ENCODE measurements at places on chromosomes 1 and 21.

- DNase-seq = no peak
These were observed 39.4 kb upstream of the CACYBP start for GRCh38 chr1:174960362-174960761.

- DNase-seq = no peak
These were observed 94.4 kb downstream of the SLC45A1 start for GRCh38 chr1:8412183-8412831.

DNA sequence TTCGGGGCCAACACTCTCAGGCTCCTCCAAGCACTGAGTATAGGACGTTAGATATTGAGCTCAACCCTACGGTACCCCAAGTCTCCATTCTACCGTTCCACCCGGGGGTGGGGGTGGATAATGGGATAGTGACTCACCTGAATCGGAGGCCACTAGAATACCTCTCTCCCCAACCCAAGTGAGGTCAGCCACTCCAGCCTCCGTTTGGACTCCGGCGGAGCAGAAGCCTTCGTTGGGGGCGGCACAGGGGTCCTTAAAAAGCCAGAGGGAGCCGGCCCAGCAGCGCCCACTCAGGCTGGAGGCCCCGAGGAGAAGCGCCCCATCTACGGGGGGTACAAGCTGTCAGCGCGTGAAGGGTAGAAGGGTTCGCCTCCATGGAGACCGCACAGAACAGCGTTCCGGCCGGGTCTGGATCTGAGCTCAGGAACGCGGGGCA lies 556 bp downstream of the WDR77 start:
- DNase-seq = no peak

DNA sequence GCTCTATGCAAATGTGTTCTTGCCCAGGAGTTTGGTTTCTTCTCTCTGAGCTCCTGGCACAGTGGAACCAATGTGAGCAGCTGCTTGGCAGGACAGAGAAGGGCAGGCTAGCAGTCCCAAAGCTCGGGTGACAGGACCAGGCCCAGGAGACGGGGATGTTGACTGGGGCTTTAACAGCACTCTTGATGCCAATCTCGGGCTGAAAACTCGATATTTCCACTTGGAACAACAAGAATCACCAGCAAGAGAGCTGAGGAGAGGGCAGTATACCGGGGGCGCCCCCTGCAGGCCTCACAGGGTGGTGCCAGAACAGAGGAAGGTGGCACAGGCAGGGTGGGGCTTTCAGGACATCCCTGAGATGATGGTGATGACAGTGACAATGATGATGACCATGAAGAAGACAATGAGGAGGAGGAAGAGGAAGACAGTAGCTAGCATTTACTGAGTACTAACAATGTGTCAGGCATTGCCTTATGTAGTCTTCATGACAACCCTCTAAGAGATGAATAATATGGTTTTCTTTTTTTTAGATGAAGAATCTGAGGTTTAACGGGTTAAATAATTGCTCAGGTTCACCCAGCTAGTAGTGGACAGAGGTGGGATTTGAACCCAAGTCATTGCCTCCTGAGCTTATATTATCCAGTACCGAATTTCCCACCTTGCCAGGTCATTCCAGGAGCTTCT lies 2.7 kb upstream of the KCNJ9 start:
- DNase-seq = no peak

GRCh38 chr1:206080026-206080820 lies 27.2 kb downstream of the RHEX start:
- DNase-seq = no peak

DNA sequence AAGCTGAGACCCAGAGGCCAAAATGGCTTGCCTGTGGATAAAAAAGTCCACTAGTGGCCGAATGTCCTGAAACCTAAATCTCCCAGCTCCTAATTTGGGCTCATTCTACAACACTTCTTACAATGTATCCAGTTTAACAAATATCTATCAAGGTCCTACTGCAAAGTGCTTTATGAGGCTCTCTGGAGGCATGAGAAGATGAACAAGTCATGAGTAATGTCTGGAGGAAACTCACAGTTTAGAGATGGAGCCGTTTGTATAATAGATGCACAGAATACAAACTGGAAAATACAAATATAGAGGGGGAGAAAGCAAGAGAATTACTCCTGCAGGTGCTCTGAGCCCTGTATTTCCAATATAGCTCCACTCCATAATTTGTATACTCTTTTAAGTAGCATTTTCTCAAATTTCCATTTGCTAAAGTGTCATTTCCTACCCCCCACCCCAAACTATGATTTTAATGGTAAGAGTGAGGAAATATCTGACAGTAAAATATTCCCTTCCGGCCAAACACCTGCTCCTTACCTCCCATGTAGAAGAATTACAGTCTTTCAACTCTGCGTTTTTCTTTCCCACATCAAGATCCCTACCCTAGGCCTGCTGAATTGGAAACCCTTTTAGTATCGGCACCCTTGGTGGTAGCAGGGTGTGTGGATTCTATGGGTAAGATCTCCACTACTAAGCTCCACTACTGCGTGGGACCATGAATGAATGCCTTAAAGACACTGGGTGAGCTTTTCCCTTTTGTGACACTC lies 3.3 kb upstream of the ADAMTS5 start:
- DNase-seq = no peak

DNA sequence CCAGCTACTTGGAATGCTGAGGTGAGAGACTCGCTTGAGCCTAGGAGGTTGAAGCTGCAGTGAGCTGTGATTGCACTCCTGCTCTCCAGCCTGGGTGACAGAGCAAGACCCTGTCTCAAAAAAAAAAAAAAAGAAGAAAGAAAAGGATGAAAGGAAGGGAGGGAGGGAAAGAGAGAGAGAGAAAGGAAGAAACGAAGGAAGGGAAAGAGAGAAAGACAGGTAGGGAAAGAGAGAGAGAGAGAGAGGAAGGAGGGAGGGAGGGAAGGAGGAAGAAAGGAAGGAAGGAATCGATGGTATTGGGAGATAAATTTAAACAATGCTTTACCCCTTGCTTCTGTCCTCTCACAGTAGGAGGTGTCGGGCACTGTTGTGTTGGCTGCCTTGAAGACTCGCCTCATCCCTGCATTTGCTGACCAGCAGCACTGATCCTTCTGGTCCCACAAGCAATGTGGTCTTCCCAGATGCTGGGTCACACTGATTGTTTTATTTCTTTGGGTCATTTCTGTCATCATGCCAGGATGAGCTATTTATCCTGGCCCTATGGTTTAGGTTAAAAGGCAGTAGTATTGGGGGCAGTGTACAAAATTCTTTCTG lies 30.9 kb downstream of the GPR137B start:
- DNase-seq = no peak

GRCh38 chr21:44818640-44819011 lies 764 bp upstream of the SUMO3 start:
- DNase-seq = no peak

- DNase-seq = no peak
These were observed 2.4 kb downstream of the TNFAIP8L2 start for GRCh38 chr1:151158751-151159251.

DNA sequence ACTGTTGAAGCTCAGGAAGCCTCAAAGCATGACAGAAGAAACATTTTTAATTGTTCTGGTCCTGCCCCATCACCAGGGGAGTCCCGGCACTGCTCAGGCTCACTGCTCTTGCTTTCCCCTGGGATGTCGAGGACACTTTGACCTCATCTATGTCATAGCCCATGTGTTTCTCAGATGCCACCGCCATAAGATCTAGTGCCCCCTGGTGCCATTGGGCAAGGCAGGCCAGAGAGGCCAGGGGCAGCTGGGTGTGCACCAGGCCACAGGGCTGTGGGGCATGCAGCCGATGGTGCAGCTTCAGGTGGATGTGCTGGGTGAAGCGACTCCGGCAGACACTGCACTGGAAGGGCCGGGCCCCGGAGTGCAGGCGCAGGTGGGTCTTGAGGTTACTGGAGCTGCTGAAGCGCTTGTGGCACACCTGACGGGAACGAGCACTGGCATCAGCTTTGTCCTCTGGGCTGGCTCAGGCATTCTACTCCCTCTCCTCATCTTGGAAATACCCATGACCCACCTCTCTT lies 7.7 kb upstream of the CRYBG2 start:
- DNase-seq = no peak

DNA sequence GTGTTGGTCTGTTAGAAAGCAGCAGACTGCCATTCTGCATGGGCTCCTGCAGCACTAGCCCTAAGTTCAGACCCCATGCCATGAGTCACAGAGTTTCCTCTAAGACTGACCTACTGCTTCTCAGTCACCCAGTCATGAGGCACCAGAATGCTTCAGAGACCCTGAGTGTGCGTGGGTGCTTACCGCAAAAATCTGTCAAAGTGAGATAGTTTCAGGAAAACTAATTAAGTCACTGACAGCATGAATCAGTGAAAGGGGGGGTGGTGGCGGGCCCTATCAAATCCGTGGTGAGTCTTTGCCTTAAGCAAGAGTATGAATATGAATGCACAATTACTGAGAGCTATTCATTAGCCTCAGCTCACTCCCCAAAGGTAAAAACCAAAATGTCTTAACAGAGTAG lies 98.1 kb downstream of the KCTD3 start:
- DNase-seq = no peak

DNA sequence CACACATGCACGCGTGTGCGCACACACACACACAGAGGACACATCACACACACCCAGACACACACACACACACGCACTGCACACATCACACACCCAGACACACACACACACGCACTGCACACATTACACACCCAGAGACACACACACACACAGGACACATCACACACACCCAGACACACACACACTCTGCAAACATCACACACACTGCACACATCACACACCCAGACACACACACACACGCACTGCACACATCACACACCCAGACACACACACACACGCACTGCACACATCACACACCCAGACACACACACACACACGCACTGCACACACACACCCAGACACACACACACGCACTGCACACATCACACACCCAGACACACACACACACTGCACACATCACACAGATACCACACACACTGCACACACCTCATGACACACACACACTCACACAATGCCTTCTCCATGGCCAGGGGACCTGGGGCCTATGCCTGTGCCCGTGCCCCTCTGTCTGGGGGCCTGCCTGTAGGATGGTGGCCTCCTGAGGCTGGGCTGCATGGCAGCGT lies 24.4 kb downstream of the CRYAA start:
- DNase-seq = no peak

DNA sequence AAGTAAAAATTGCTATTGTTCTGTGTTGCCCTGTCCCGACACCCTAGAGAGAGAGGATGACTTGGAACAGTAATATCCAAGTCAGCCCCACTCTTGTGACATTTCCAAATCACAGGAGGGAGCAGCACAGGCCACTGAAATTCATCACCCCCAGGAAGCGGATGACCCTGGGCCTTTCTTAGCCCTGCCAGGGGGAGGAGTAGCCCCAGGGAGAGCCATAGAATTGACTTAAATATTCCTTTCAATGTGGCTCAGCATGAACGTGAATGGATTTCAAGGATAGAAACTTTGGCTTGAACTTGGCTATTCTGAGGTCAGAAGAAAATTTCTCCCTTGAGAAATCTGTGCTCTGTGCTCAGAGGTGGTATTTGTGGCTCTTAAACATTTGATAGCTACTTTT lies 80.6 kb downstream of the CENPF start:
- no peak for DNase-seq

DNA sequence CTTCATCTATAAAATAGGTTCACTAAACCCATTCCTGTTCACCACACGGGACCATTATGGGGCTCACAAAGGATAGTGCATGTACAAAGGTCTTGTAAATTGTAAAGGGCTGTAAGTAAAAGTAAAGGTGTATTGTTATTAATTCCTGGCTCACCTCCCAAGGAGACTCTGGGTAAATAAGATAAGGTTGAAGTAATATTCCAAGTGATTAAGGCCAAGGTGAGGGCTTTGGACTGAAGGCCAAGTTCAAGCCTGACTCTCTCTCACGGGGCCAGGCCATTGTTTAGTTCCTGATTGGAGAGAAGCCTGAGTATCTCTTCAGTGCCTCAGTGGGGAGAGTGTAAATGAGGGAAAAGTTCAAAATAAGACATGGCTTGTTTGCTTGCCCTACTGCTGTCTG lies 19.5 kb upstream of the ZFYVE9 start:
- DNase-seq = no peak

- DNase-seq = no peak
These were observed 100.1 kb downstream of the BRINP2 start for GRCh38 chr1:177270863-177271262.

- DNase-seq = peak; percentile 52
These were observed 7.7 kb upstream of the MPZL1 start for GRCh38 chr1:167714098-167714438.

DNA sequence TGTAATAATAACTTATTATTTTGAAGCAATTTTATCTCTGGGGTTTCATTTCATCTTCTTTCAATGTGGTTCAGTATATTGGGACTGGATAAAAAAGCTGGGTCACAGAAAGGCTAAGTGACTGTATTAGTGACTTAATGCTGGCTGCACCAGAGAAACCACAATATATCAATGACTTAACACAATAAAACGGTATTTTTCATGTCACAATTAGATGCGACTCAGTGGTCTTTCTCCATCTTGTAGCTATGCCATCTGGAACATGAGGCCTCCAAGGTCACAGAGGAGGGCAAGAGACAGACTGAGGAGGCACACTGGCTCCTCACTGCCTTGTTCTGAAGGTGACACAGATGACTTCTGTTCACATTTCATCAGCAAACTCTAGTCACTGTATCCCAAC lies 26.0 kb upstream of the KCNA3 start:
- no peak for DNase-seq

DNA sequence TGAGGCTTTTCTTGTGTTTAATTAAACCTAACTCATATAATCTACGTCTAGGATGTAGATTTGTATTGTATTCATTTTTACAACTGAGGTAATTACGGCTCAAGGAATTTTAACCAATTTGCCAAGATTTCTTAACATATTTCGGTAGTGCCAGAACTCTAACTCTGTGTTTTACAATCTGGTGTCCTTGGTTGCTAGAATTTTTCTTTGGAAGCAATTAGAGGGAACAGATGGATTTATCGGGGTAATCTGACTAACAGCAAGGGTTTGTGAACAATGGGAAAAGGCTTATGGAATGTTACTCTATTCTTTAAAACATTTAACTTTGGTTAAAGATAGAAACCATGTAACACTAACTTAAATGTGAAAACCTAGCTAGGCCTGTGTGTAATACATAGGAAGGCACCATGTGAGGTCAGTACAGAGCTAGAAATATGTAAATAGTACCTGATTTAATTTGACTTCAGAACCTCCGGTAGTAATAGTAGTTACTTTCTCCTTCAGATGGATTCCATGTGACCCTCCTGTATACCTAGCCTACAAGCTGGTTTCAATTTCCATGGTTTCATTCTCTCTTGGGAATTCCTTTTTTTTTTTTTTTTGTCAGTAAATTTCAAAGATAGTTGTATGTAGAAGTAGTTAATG lies 1.2 kb downstream of the MTF2 start:
- no peak for DNase-seq

DNA sequence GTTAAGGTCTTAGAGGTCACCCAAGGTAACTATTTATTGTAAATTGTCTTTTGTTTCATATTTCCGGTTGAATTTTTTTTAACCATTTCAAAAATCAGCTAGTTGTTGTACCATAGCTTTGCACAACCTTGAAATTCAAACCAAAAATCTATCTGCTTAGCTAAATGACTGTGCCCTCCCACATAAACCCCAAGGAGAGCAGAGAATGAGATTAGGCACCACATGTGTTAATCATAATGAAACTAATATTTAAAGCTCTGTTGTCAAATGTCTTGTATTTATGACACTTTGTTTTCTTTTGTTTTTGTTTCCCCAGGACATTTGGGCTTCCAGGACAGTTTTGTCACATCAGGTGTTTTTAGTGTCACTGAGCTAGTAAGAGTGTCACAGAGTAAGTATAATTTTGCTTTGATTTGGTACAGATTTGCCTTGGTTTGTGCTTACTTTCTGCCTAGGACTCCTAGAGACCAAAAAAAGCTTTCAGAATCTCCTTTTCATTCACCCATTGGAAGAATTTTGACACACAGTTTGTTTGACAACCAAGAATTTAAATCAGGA lies 249.9 kb downstream of the NFIA start:
- DNase-seq = no peak

GRCh38 chr1:53450225-53450624 lies 9.0 kb upstream of the DMRTB1 start:
- no peak for DNase-seq
